Posterior vena cava (tissue), 2 donors: ENCODE measurements at places on chromosomes 11 and 22. TPM values are rescaled to one million over a fixed set of nuclear protein-coding genes. Genes with fewer than 3 reads are reported as not detected.

Gene UCP3
- 1.9 TPM for total RNA-seq

Gene C11orf65
- total RNA-seq = 0.19 TPM

Gene C22orf31
- total RNA-seq = not detected

Gene RTN4RL2
- total RNA-seq = 2.9 TPM

Gene SCGB2A2
- not detected for total RNA-seq

Gene CSF2RB
- 7.7 TPM for total RNA-seq

Gene EFCAB6
- 2.0 TPM for total RNA-seq

Gene BBOX1
- not detected for total RNA-seq

Gene SGSM1
- total RNA-seq = 1.4 TPM

Gene AQP11
- 0.14 TPM for total RNA-seq

Gene GUCD1
- 82.1 TPM for total RNA-seq

Gene ESAM
- total RNA-seq = 71.5 TPM

Gene MIOX
- not detected for total RNA-seq

Gene CCDC116
- 0.23 TPM for total RNA-seq

Gene OVOL1
- not detected for total RNA-seq

Gene PIK3C2A
- 75.9 TPM for total RNA-seq

Gene NEAT1
- total RNA-seq = 742 TPM

Gene SPON1
- total RNA-seq = 71.3 TPM

Gene FOLR2
- total RNA-seq = 16.2 TPM

Gene MAPK8IP2
- 0.56 TPM for total RNA-seq

Gene C11orf91
- total RNA-seq = 1.3 TPM

Gene SAA1
- total RNA-seq = 209 TPM

Gene NXPE1
- total RNA-seq = not detected

Gene CHADL
- total RNA-seq = 1.8 TPM

Gene TMEM184B
- total RNA-seq = 42.9 TPM

Gene KCTD14
- total RNA-seq = 0.38 TPM

Gene OR5A1
- total RNA-seq = not detected

Gene SCN4B
- 9.8 TPM for total RNA-seq

Gene UPK3A
- total RNA-seq = not detected

Gene MS4A15
- total RNA-seq = not detected

Gene FAM181B
- total RNA-seq = 0.42 TPM

Gene MS4A3
- total RNA-seq = not detected

Gene OTOG
- not detected for total RNA-seq

Gene KRTAP5-8
- total RNA-seq = not detected

Gene RTN4R
- 0.19 TPM for total RNA-seq

Gene GRM5
- 0.81 TPM for total RNA-seq

Gene EHF
- not detected for total RNA-seq

Gene KCNJ4
- not detected for total RNA-seq

Gene CARD18
- total RNA-seq = not detected

Gene CDC42EP1
- 59.3 TPM for total RNA-seq

Gene GAL3ST1
- total RNA-seq = 1.3 TPM

Gene KIAA0930
- 74.0 TPM for total RNA-seq

Gene PHLDA2
- total RNA-seq = 4.6 TPM

Gene P2RY2
- 0.74 TPM for total RNA-seq

Gene SPCS2
- total RNA-seq = 109 TPM

Gene PHF21B
- 0.38 TPM for total RNA-seq

Gene NXPE4
- total RNA-seq = not detected

Gene SHANK2
- 0.51 TPM for total RNA-seq

Gene FDX1
- 12.4 TPM for total RNA-seq

Gene TECTA
- total RNA-seq = 0.62 TPM

Gene NOX4
- 29.6 TPM for total RNA-seq

Gene KCNQ1
- 7.2 TPM for total RNA-seq

Gene SPATA19
- not detected for total RNA-seq

Gene OR52E1
- total RNA-seq = not detected

Gene HOATZ
- total RNA-seq = not detected

Gene MRGPRX3
- not detected for total RNA-seq
